HL-60 (cell line): ENCODE measurements at places on chromosomes 12 and 14.

- DNase-seq: no peak
Measured at GRCh38 chr12:100458191-100458590, 15.5 kb upstream of the NR1H4 start.

- DNase-seq: no peak
Measured at GRCh38 chr14:78130356-78130755, 39.8 kb upstream of the NRXN3 start.

DNA sequence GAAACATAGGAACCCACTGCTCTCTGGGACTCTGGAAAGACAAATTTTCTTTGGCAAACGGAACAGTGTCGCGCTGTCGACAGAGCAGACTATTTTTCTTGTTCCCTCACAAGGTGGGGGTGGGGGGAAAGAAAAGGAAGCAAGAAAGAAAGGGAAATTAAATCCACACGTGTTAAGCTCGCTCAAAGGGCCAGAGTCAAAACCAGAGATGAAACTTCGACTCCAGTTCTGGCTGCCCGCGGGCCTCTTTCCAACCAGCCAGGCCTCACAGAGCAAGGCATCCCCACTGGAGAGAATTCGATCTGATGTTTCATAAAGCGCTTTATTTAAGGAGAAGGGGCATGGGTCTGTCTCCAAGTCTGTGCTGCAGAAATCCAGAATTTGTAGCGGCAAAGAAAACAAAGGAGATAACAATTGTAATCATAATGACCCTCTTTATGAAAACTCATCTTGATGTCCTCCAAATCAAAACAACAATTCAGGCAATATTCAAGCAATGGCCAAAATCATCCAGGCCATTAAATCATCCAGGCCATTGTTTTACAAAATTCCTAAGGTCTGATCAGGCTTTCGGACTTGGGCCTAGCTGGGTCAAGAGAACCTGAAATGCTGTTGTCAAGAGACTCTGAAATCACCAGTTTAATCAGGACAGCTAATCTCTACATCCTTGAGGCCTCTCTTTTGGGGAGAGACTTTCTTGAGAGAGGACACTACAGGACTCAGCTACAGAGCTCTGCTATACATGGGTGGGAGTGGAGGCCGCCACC lies 5.3 kb upstream of the TBX5 start:
- no peak for DNase-seq

- DNase-seq: no peak
Measured at GRCh38 chr14:88681755-88682494, 110.8 kb downstream of the EML5 start.

DNA sequence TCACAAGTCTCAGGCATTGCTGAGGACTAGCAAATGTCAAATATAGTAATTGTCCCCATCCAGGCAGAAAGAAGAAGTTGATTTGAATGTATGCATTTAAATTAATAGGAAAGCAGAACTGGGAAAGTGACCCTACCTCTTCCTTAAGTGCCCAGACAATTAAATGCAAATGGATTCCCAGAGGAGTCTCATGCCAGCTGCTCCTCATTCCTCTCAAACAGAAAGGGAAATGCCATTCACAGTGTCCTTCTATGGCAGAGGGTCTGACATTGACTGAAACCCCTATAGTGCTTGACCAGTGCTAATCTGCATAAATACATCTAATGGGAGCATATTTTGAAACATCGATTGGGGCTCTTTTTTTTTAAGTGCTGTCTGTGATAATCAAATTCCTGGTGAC lies 292.4 kb upstream of the SEL1L start:
- DNase-seq: no peak
